ENCODE measurements at places on chromosomes 16 and 17.
A peak's percentile ranks its signal among the peaks of the same experiment; 100 is the strongest.

GRCh38 chr16:17965133-17965900 lies 371.2 kb downstream of the NPIPA8 start:
- DNase-seq = peak; percentile 17

GRCh38 chr16:361341-361871 lies 8.9 kb upstream of the AXIN1 start:
- no peak for DNase-seq

- DNase-seq = peak; percentile 83
Observed at GRCh38 chr17:74961657-74962350, 10.8 kb downstream of the HID1 start.

DNA sequence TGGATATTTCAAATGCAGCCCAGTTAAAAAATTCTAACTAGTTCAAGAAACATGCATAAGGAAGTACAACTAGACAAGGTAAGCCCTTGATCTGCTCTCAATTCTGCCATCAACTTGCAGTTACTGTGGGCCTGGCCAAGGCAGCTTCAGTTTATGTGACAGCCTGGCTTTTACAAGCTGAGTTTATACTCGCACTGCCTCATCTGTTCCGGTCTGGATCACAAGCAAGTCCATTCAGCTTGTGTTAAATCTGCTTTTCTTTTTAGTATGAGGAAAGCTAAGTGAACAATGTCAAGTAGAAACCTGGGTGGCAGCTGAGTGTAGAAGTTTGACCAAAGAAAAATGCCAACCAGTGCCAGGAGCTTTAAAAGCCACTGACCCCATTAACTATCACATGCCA lies 76.6 kb upstream of the CORO6 start:
- DNase-seq = no peak

- DNase-seq = no peak
Observed at GRCh38 chr16:11672206-11673090, 4.2 kb downstream of the SNN start.

DNA sequence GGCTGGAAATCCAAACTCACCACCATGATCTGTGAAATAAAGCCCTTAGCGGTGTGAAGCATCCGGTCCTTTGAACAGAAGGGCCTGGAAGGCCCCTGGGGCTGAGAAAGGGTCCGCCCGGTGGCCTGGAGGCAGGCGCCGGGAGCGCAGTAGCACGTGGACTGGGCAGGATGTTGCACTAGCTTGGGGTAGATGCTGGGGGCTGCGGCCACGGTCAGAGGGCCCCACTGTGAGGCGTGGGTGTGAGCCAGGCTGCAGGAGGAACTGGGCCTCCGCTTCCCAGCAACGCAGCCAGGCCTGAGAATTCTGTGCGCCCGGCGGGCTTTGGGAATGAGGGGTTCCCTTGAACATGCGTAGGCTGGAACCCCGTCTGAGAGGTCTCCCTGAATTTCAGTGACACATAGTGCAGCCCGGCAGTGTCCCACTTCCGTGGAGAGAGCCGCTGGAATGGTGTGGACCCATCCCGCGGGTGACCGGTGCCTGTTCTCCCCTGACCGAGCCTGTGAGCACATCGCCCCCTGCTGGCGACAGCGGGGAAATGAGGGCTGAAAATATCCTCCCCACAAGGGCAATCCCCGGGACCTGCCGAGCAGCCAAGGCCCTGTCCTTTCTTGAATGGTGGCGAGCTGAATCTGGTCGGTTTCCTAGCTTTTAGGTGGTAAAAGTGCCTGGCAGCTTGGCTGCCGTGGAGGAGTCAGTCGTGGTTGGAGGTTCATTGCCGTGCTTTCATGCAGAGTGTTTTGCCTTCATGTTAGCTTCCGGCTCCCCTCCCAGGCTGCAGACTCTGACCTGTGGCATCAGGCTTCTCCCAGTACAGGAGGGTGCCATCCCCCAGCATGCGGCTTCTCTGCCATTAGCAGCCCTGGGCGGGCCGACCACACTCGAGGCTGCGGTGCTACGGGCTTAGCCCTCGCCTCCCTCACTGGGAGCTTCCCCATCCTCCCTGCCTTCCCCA lies 43.8 kb downstream of the DNAJA2 start:
- peak; percentile 31 for DNase-seq
